Left ventricle myocardium inferior (tissue), 1 donor: ENCODE measurements at places on chromosomes 1 and 21. TPM values are rescaled to one million over a fixed set of nuclear protein-coding genes. Genes with fewer than 3 reads are reported as not detected.

RBM8A gene
- 64.4 TPM for total RNA-seq

TRIM46 gene
- total RNA-seq = 0.11 TPM

NADK gene
- 25.3 TPM for total RNA-seq

FAM151A gene
- total RNA-seq = 0.80 TPM

FMO2 gene
- 49.7 TPM for total RNA-seq

ACTL8 gene
- total RNA-seq = not detected

CD52 gene
- 2.4 TPM for total RNA-seq

RCC1 gene
- 6.3 TPM for total RNA-seq

ZNF695 gene
- not detected for total RNA-seq

KCND3 gene
- 19.2 TPM for total RNA-seq

PTP4A2 gene
- total RNA-seq = 203 TPM

SIM2 gene
- not detected for total RNA-seq

NFIA gene
- total RNA-seq = 90.2 TPM

TTC24 gene
- not detected for total RNA-seq
